DMS153 (cell line): ENCODE measurements at places on chromosomes 1 and 21.

- DNase-seq, result no peak
These were observed 107.6 kb upstream of the GORAB start for GRCh38 chr1:170424346-170424745.

DNA sequence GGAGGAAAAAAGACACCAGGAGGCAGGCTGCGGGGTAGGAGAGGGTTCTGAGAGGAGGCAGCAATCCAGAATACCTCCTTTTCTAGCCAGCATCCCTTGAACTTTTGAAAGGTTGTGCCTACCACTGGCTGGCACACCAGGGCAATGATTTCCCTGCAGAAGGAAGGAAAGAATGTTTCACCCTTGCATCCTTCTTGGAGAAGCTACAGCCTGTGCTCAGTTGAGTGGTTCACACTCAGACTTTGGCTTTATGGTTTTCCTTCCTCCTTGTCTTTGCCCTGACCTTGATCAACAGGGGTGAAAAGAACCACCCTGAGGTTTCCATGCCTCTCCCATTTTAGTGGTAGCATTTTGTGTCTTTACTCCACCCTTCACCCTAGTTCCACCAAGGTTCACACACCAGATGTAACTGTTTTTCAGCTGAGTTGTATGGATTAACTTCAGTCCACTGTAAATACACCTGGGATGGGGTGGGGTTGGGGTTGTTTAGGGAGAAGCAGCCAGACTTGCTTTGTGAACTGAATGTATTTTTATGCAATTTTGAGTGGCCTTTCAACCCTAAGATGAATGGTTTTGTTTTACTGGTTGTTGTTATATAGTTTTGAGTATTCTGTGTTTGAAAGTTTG, 122.3 kb downstream of the SYT2 start:
- no peak for DNase-seq

- no peak for DNase-seq
These were observed 4.1 kb downstream of the KDM5B start for GRCh38 chr1:202804126-202804525.

GRCh38 chr21:45788198-45788597, 144.7 kb downstream of the PCBP3 start:
- DNase-seq, result no peak

GRCh38 chr1:30882678-30883388, 25.7 kb downstream of the SDC3 start:
- no peak for DNase-seq
